ENCODE measurements at places on chromosomes 6 and 20.

- no peak for DNase-seq
These were observed 31.8 kb upstream of the CCDC167 start for GRCh38 chr6:37531437-37532036.

DNA sequence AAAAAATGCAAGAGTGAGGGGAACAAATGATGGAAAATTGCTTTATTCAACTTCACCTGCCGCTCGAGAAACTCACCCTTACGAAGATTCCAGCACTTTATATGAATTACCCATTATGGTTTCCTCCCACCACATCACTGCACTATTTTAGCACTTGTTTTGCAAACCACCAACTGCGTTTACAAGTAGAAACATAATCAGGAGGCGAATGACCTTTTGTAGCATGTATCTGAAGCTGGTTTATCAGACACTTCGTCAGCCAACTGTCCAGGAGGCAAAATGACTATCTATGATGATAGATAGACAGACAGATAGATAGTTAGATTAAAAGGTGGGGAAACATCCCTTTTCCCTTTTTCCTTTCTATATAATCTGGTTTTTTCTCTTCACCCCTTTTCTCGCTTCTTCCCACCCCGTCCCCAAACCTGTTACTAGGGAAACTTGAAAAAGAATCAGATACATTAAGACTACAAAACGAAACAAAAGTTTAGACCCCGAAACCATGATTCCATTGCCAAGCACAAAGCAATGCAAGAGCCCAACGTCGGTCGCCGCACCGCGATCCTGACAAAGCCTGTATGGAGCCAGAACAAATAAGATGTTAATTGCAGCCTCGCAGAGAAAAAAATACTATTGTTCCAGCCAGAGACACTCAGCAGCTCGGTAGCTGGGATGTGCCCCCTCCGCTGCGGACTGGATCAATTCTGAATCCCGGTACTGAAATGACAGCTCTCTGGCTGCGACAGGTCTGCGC, 933 bp upstream of the ADGRB3 start:
- DNase-seq, result no peak

DNA sequence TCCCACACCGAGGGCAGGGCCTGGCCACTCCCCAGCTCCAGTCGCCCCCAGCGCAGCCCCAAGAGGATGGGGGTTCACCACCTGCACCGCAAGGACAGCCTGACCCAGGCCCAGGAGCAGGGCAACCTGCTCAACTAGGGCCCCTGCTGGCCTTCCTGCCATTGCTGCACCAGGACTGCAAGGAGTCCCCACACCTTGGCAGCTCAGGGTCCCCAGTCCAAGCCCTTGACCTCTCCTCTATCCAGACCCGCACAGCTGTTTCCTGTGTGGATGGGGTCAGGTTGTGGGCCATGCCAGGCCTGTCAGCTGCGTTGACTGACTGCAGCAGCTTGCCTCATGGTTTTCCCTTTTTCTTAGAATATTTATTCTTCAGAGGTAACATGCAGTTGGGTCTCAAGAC, 4.4 kb downstream of the LRRC73 start:
- no peak for DNase-seq

- DNase-seq, result no peak
These were observed 49.6 kb upstream of the CCDC28A start for GRCh38 chr6:138724015-138724414.

DNA sequence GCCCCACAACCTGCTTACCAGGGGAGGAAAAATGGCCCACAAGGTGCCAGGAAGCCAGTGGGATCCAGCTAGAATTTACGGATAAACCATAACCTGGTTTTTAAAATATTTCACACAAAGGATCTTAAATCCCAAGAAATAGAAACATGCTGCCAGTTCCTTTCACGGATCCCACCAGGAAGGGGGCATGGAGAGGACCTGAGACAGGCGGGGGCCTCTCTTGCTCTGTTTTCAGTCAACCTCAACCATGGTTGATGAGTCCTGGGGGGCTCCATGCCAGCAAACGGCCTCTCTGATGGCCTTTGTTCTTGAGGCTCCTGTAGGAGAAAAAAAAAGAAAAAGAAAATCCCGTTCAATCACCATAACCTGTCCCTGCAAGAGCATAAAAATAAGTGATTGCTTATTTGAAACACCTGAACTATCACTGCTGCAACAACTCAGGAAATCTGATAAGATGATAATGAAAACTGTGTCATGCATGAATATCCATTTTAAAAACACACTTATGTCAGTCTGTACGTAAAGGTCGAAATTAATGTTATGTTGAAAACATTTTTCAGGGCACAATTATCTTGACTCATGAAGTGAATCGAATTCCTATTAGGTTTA, 125.8 kb upstream of the CST7 start:
- no peak for DNase-seq

DNA sequence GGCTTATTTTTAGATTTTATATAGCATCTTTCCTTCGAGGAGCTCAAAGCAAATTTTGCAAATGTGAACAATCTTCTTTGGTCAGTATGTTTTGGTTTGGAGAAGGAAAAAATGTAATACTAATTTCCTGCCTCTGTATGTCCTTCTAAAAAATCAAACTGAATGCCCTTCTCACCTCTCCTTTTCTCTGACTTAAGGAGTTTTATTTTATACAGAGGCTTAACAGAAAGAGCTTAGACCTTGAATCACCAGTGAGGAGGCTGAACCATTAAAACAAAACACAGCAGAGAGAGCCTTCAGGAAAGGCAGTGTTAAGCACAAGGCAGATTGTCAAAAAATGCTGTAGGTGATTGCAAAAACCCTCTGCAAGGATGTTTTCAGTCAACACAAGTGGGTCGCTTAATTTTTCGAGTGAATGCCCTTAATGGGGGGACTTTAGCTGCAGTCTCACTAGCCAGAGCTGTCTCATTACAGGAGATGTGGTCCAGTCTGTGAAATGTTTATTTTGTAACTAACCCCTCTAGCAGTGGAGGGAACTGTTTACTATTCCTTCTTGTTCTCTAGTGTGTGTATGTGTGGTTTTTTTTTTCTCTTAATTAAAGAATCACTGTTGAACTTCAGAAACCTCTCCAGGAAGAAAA, 481.3 kb upstream of the CITED2 start:
- DNase-seq, result no peak

- no peak for DNase-seq
These were observed 33.6 kb upstream of the GMPR start for GRCh38 chr6:16204653-16205376.

DNA sequence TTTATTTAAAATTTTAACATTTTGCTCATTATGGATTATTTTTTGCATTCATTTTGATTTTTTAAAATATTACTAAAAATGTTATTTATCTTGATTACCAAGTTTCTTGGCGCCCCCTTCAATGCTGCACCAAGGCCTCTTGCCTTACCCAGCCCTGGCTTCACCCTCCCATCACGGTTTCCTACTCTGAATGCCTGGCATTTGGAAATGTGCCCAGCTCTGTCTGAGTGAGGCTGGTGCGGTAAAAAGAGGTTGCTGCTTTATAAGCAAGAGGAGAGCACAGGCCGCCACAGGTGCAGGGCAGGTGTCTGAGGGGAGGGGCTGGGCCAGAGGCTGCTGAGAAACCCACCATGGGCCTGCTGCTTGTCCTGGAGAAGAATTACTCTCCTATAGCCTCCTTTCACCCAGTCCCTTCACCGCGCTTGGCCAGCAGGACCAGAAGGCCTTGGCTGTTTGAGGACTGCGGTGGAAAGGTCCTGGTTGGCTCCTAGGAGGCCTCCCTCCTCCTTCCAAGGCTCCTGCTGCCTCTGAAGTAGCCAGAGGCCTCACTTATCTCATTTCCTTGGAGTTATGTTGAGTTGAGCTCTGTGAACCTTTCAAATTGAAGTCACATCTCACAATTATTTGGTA, 62.6 kb downstream of the BANF2 start:
- DNase-seq, result no peak

DNA sequence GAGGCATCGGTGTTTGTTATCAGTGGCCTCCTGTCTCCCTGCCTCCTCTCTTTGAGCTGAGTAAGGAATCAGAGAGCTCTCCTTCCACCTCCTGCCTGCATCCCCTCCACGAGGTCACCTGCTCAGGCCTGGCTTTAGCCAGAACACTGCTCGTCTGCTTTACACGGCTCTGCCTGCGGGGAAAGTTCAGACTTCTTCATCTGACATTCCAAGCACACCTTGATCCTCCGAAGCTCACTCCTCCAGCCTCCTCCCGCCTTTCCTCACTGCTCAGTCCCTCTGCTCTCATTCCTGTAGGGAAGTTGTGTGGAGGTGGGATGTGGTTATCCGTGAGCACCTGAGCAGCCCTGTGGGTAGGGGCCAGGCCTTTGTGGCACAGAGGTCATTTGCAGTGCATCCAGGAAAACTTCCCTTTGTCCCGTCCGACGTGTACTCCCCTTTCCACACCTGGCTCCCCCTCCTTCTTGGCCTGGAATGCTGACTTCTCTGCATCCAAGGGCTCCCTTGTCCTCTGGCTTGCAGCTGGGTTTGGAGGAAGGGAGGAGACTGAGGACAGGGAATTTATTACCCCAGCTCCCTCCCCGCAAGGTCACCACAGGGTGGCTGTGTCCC, 12.8 kb upstream of the CCDC167 start:
- DNase-seq, result no peak

DNA sequence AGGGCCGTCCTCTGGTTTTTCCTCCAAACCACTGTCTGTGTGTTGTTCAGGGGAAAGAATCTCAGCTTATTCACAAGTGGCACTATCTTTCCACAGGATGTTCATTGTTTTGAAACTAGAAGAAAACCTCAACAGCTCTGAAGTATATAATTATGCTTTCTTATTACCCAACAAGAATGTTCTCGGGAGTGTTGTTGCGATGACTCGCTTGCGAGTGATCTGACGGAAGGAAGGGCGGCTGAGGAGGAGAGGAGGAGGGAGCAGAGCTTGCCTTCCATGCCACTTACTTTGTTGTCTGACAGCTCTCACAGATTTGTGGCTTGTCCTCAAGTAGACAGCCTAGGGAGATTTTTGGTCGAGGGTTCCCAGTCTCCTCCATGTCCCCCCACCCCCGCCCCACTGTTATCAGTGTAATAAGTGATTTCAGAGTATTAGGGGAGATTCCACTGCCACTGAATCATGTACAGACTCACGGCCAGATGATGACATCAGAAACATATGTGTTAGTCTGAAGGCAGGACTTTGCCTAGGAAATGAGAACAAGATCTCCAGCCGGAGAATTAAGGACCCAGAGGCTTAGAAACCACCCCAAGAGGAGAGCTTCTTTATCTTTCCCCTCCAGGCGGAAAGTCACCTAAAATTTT, 80.7 kb upstream of the CCN6 start:
- peak; percentile 68 for DNase-seq

DNA sequence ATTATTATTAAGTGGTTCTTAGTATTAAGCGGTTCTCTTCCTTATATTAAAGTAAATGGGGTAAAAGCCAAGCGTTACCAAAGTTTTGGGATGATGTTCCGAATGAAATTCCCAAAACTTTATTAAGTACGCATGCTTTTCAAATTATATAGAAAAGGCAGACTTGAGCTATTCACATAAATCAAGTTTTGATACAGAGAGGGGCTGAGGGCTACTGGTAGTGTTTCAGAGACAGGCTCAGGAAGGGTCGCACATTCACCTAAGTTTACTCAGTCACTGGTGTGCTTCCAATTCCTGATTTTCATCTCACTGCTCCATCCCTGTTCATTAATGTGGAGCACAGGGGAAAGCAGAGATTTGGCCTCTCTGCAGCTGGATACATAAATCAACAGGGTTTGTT, 652.2 kb downstream of the QKI start:
- no peak for DNase-seq

DNA sequence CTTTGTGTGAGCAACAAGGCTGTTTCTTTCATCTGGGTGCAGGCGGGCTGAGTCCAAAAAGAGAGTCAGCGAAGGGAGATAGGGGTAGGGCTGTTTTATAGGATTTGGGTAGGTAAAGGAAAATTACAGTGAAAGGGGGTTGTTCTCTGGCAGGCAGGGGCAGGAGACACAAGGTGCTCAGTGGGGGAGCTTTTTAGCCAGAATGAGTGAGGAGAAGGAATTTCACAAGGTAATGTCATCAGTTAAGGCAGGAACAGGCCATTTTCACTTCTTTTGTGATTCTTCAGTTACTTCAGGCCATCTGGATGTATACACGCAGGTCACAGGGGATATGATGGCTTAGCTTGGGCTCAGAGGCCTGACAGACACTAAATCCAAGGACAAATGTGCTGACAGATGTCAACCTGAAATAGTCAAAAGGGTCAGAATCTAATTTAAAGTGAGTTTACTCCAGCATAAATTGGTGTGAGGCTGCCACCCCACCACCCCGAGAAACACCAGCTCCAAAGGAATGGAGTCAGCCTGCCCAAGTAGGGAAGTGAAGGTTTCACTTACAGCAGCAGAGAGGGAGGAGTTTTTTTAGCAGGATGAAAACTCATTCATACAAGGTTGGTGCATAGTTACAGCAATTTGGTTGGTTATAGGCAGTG, 560.0 kb upstream of the CDH4 start:
- DNase-seq, result no peak

- DNase-seq, result no peak
These were observed 13.2 kb downstream of the SYNGAP1 start for GRCh38 chr6:33433001-33433543.

DNA sequence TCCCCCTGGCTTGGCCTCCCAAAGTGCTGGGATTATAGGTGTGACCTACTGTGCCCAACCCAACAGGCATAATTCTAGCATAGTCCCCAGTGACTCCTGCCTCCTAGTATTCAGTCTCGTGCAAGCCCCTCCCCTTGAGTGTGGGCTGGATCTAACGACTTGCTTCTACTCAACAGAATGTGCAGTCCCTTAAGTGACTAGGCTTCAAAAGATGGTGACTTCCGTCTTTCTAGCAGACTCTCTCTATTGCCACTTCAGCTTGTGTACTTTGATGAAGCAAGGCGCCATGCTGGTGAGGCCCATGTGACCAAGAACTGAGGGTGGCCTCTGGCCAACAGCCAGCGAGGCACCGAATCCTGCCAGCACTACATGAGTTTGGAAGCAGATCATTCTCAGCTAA, 109.6 kb upstream of the TRAF3IP2 start:
- DNase-seq, result peak; percentile 33

DNA sequence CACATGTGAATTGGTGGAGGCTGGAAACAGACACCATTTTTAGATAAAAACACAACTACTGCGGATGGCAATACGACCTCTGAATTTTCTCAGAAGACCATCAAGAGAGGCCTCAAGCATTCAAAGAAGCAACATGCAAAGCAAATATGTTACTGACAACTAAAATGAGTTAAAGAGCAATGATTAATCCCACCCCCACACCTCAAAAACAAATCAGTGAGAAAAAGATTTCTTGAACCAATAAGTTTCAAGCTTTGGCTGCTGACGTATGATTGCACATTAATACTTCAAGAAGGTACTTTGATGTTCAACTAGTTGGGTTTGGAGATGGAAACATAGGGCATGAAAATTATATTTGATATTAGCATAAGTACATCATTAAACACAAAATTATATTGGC, 982 bp downstream of the MMUT start:
- no peak for DNase-seq

DNA sequence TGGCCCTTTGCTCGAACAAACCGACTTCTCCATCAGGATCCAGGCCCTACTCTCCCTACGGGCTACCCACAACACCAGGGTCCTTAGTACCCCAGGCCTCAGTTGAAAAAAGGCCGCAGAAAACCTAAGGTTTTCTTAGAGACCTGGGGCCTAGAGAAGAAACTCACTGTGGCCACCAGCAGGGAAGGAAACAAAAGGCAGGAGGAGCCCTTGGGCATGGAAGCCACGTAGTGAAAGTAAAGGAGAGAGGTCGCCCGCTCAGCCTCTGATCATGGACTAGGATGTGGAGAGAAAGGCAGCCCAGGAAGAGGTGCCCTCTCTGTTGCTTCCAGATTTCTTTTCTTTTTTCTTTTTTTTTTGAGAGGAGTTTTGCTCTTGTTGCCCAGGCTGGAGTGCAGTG, 31.5 kb downstream of the CPNE5 start:
- no peak for DNase-seq
